ENCODE measurements at places on chromosomes 13 and 19.

GRCh38 chr13:35733827-35734226, 257.3 kb upstream of the MAB21L1 start:
- no peak for DNase-seq

DNA sequence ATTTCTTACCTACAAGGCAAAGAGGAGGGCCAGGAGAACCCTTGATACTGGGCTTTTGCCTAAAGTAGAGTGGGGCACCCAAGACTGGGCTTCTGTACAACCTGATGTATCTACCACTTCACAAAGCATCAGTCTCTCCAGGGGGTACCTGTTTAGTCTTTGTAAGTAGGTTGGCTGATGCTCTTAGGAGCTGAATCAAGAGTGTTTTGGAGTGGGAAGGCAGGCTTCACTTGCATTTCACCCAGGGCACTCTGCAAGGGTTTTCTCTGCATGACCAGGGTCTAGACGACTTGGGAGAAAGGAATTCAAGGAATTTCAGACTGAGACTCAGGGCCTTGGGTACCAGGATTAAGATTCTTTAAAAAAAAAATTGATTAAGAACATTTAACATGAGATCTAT, 361.5 kb downstream of the RFC3 start:
- no peak for DNase-seq

DNA sequence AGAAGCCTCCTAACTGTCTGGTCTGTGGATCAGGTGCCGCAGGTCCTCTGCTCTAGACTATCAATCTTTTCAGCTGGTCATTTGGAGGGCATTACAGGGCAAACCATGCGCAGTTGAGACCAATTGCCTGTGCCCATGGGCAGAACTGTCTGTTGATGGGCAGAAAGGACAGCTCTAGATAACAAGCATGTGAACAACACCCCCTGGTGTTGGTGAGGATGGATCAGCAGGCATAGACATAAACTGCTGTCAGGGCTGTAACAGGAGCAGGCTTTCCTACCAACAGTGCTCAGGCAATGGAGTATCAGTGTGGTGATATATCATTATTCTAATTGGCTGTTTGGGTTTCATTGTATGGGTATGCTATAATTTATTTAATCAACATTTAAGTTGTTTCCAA, 104.7 kb upstream of the KL start:
- DNase-seq = no peak

- DNase-seq = no peak
These were observed 2163.1 kb upstream of the PCDH20 start for GRCh38 chr13:63578796-63579195.

GRCh38 chr13:42752731-42753130, 28.7 kb upstream of the FAM216B start:
- DNase-seq = no peak

- DNase-seq = peak; percentile 51
These were observed 521 bp upstream of the NUP58 start for GRCh38 chr13:25300861-25301346.

GRCh38 chr13:39656325-39656677, 839 bp downstream of the COG6 start:
- DNase-seq = no peak

- no peak for DNase-seq
These were observed 6.9 kb downstream of the S1PR5 start for GRCh38 chr19:10510301-10510802.

GRCh38 chr19:56156768-56157167, 15.7 kb downstream of the ZNF444 start:
- DNase-seq = no peak

DNA sequence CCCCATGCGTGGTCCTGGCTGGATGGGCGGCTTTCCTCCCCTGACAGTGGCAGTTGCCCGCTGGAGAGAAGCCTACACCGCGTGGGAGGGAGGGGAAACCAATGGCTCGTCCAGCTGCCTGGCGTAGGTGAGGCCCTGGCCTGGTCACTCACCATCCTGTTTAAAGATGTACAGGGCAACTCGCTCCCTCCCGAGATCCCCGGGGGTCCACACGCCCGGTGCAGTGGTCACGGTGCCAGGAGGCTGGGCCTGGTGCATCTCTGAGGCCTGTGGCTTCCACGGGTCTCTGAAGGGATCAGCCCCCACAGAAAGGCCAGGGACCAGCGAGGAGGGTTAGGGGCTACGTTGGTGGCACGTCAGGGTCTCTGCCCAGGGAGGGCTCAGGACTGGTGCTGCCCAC, 156.5 kb downstream of the KDM4B start:
- DNase-seq = no peak

GRCh38 chr13:104024416-104025170, 958.4 kb upstream of the SLC10A2 start:
- DNase-seq = no peak

DNA sequence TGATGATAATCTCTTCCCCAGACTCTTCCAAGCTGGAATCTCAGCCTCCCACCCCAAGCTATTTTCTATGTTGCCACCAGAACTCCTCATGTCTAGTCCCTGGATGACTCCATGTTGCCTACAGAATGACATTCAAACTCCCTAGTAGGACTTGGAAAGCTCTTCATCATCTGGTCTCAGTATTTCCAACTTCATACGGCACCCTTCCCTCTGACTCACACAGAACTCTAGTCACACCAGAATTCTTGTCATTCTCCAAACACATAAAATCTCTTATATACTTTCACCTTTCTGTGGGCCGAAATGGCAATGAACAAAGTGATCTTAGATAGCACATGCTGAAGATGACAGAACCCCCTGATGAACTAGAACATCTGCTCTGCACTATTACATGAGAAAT, 86.2 kb downstream of the CAB39L start:
- no peak for DNase-seq

DNA sequence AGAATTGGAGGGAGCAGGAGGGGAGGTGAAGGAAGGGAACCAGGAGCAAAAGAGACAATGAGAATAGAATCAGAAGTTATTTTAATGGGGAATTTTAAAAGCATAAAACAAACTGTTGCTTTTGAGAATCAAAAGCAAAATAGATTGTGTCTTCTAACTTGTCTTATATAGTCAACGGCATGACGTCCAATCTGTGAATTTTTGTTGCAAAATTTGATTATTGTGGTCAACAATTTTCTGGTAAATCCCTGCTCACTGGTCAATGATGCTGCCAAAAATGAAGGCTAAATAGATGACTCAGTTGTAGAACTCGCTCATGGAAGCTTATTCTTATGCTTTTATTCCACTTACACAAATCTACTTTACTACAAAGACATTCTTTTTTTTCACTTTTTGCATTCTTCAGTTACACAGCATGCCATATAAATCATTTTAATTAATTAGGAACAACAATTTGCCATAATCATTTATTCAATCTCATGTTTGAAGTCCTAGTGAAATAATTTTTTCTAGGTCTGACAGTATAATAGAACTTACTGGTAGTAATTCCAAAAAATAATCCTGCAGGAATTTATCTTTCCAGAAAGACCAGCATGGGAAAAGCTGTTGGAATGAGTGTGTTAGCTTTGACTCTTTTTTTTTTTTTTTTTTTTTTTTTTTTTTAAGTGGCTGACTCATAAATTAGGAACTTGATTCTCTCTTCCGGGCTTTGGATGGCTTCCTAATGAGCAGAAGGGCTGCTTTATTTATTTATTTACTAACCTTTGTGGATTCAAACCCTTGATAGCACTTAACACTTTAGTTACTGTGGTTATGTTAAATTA, 256.9 kb downstream of the SPRY2 start:
- DNase-seq = no peak

DNA sequence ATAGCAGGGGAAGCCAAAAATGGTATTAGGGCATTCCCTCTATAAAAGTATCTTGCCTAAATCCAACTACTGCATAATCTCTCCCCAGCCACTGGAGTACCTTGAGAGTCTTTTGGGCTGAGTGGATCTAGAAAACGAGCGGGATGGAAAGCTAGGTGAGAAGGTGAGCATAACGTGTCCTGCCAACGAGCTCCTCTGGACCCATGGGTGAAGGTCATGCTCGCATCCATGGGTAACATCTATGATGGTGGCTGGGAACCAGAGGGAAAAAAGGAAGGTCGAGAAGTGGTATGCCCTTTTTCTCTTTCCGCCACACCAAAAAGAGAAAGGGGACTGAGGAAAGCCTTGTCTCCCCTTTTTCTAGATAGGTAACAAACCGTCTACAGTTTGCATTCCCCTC, 63.0 kb downstream of the ZNF208 start:
- no peak for DNase-seq

GRCh38 chr19:27858981-27859581, 1353.9 kb downstream of the UQCRFS1 start:
- DNase-seq = no peak

DNA sequence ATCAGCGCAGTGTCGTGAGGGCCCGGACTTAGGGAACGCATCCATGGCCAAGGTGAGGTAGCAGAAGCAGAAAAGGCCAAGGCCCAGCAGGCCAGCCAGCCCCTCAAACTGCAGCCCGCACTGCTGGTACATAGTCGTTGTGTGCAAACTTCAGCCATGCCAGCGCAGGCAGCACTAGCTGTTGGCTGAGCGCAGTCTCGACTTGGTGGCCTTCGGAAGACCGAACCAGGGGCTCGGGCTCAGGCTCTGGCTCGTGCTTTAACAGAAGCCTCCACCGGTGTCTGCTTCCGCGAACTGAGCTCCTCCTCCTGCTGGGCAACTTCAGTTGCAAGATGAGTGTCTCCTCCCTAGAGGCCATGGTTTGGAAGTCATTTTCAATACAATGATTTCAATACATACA, 157.5 kb downstream of the DNAJC15 start:
- peak; percentile 4 for DNase-seq

DNA sequence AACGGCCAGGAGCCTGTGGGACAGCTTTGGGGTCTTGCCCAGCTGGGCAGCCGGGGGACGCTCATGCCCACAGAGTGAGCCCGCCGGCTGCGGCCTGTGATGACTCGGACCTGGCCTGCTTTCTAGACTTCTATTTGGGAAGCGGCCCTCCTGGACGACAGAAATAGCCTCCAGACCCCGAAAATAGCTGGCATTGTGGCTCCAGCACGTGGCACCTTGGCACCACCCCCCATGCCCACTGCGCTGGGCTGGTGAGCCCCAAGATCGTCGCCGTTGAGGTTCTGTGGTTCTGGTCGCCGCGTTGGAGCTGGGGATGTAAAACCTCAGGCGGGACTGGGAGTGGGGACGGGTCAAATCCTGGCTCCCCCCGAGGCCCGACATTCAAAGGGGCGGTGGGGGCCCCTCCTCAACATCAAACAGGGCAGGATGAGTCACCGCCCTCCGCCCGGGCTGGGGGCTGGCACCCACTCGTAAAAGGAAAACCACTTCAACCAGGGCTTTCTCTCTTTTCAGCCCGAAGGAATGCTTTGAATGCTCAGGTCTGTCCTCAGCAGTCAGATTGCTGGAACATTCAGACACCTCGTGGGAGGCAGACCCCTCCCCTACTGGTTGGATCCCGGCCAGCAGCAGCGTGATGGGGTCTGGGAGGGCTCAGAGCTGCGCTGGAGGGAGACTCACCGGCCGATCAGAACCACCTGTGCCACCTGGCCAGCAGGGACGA, 42.1 kb downstream of the GADD45B start:
- DNase-seq = no peak

- DNase-seq = no peak
These were observed 258.6 kb downstream of the EFNB2 start for GRCh38 chr13:106276876-106277275.

- no peak for DNase-seq
These were observed 365.6 kb upstream of the SLC10A2 start for GRCh38 chr13:103431856-103432255.

- peak; percentile 78 for DNase-seq
These were observed 40.8 kb upstream of the CEACAM21 start for GRCh38 chr19:41535029-41535622.

DNA sequence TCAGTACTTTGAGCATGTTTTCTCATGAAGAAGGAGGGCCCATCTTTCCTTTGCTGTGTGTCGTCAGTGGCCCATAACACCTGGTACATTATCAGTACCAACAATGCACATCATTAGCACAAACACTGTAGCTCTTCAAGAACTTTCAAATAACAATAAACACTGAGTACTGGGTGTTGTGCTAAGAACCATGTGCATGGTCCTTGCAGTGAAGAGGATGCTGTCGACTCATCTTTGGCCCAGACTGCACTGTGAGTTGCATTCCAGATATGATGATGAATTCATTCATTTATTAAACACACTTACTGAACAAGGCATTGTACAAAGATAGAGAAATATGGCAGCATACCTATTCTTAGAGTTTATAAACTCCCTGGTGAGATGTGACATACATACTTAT, 55.8 kb downstream of the FLT3 start:
- no peak for DNase-seq

DNA sequence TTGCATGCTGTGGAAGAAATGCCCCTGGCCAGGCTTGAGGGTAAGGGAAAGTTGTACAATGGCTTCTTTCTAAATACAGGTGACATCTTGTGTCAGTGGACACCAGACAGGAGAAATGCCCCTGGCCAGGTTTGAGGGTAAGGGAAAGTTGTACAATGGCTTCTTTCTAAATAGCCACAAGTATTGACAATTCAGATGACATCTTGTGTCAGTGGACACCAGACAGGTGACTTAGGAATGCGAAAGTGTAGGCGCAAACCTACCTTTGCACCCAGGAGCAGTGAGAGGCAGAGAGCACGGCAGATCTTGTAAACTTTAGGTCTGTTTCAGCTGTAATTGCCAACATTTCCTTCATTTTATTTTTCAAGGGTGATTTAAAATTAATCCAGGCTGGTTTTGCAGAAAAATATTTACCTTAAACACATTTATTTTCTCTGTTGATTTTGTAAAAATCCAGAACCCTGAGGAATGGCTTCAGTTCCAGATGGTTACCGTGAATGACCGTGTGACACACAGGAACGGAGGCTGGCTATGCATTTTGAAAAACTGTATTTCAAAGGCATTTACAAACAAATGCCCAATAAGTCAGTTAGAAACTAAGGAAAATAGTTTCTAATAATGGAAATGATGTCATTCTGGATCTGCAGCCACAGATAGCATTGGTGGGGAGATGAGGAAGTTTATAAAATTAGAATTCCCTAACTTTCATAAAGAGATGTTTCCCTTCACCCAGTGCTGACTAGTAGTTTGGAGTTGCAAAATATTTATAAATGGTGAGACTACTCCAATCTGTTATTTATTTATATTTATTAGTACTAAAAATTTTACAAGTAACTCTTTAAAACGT, 34.9 kb downstream of the TNFSF13B start:
- no peak for DNase-seq

Data from GM06990 (cell line).